Hypothalamus (tissue), 51 donors: ENCODE measurements at places on chromosomes 5 and 9.

- DNase-seq, result no peak
Observed at GRCh38 chr5:21397693-21398092, 1409.7 kb upstream of the CDH18 start.

DNA sequence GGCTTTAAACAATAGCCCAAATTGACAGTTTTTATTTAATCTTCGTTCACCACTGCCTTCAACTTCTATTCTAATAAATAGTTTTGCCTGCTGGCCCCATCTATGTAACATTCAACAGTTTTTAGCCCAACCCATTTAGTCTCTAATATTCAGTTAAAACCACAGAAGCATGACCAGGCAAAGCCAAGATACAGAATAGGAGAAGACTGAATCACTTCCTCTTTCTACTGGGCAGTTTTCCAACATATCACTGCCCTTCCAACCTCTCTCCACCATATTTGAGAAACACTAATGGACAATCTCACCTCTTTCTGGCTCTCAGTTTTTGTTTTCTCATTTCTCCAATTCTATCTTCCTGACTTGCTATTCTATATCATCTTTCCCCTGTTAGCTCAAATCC, 352.9 kb downstream of the DNAH5 start:
- no peak for DNase-seq

GRCh38 chr5:55104036-55104772, 1.8 kb downstream of the GZMA start:
- DNase-seq, result no peak

DNA sequence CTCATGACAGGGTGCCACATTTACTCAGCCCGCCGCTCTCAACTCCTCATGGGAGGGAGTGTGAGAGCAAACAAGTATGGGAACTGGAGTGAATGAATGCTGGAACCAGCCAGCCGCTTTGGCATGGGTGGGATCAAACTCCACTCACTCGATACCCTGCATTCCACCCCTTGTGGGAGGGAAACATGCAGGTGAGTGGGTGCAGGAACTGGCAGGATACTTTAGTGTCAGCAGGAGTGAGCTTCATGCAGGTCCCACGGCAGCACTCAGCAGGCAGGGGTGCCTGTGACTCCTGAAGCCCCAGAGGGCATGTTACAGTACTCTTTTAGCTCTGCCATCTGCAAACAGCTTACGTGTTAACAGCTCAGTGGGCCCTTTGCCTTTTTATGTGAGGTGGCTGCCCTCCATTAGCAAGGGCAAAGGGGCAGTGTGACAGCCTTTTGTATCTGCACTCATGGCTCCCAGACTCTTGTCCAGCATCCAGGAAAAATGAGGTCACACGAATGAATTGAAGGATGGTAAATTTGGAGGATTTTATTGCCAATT, 433.2 kb upstream of the NMUR2 start:
- no peak for DNase-seq

DNA sequence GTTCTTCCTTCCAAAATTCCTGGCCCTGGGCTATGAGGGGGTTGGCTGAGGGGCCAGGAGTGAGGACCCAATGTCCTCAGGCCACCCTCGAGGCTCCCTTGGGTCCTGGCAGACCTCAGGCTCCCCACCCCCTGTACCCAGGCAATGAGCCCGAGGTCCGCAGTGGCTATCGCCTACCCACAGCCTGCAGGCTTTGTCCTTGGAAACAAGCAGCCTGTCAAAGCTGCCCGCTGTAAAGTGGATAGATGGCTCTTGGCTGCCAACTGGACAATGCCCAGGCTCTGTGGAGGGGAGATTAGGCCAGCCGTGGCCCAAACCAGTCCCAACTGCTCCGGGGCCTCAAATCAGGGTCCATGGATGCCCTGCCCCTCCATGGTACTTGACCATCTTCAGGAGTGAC, 2.2 kb upstream of the ADGRD2 start:
- DNase-seq, result no peak

DNA sequence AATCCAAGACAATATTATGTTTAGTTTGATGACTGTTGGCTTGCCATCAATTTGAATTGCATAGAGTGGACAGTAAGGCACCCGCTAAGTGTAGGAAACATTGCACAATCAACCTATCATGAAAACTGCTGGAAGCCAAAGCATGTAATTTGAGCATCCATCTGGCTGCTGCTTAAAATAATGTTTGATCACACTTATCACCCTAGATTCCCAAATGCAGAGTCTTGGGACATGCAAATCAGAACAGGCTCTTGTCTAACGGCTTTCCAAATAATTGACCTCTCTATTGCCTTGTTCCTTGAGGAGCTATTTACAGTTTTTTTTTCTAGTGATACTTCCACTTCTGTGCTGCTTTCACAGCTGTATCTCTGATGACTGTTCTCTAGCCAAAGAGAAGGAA, 342.1 kb downstream of the PRR16 start:
- no peak for DNase-seq

GRCh38 chr9:23934291-23934906, 108.4 kb upstream of the ELAVL2 start:
- DNase-seq, result no peak

DNA sequence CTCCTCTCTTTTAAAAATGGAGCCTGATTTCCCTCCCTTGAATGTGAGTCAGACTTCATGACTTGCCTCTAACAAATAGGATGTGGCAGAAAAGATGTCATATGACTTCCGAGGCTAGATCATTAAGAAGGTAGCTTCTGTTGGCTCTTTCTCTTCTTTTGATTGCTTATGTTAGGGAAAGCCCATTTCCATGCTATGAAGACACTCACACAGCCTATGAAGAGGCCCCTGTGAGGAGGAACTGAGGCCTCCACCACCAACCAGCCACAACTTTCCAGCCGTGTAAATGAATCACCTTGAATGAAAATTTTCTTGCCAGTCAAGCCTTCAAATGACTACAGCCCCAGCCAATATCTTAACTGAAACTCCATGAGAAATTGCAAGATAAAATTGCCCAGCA, 413.4 kb downstream of the TMEM38B start:
- DNase-seq, result no peak

DNA sequence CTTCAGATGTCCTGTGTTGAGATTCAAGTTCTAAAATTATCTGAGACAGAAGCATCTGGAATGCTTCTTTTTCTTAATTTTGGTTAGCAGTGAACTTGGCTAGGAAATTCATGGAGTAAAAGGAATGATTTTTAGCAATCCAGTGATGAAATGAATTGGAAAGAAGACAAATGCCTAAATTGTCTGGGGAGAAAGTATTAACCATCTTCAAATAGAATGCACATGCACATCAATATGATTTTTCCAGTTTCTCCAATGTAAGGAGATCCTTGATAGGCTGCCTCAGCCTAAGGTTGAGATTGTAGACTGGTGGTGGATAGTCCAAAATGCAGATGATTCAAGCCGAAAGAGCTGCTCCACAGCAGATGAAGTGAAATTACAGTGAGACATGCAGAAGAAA, 106.7 kb downstream of the PCSK5 start:
- no peak for DNase-seq

- no peak for DNase-seq
Observed at GRCh38 chr9:34590381-34591247, 1.1 kb upstream of the CNTFR start.

- no peak for DNase-seq
Observed at GRCh38 chr9:92616199-92616641, 53.7 kb downstream of the IPPK start.

GRCh38 chr5:179410291-179411160, 65.3 kb upstream of the ADAMTS2 start:
- DNase-seq, result no peak

DNA sequence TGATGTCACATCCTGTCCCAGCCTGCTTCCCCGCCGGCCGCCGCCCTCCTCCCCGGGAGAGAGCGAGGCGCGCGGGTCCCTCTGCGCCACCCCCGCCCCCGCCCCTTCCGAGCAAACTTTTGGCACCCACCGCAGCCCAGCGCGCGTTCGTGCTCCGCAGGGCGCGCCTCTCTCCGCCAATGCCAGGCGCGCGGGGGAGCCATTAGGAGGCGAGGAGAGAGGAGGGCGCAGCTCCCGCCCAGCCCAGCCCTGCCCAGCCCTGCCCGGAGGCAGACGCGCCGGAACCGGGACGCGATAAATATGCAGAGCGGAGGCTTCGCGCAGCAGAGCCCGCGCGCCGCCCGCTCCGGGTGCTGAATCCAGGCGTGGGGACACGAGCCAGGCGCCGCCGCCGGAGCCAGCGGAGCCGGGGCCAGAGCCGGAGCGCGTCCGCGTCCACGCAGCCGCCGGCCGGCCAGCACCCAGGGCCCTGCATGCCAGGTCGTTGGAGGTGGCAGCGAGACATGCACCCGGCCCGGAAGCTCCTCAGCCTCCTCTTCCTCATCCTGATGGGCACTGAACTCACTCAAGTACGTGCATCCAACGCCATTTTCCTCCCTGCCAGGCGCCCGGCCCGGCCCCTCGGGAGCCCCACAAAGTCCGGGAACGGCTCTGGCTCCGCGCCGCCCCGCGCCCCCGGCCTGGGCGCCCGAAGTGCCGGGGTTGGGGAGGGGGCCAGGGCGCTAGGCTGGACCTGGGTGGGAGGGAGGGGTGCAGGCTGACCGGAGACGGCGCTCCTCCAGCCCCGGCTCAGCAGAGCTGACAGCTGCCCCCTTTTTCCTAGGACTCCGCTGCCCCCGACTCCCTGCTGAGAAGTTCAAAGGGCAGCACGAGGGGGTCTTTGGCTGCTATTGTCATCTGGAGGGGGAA, 12.0 kb upstream of the OLFM1 start:
- peak; percentile 57 for DNase-seq

GRCh38 chr9:113593682-113594281, 130.3 kb downstream of the RGS3 start:
- peak; percentile 85 for DNase-seq

GRCh38 chr5:30605693-30606268, 587.7 kb upstream of the CDH6 start:
- no peak for DNase-seq

GRCh38 chr5:64786372-64786771, 17.6 kb downstream of the CWC27 start:
- DNase-seq, result no peak

DNA sequence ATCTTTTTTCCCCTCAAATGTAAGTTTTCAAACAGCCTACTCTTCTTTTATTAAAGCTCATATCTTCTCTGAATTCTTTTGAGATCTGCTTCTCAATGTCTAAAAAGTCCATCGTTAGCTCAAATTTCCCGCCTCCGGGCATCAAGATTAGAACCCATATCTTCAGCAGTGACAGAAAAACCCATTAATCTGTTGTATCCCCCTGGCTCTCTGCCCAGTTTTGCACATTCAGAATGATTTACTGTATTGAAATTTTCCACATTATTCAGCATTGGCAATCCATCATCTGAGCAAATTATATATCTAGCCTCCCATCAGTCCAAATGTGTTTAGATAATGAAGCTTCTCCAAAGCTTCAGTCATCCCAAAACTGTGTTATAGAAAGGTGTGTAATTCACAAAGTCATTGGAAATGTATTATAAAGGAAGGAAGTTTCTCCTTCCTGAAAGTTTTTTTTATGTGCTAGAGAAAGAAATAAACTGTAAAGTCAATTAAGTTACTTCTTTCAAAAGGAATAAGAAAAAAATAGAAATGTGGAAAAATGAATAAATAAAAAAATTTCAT, 849.9 kb downstream of the MAT2B start:
- DNase-seq, result no peak

GRCh38 chr5:168992687-168993086, 308.3 kb downstream of the SLIT3 start:
- no peak for DNase-seq

- no peak for DNase-seq
Observed at GRCh38 chr9:135023088-135023785, 64.2 kb upstream of the OLFM1 start.

DNA sequence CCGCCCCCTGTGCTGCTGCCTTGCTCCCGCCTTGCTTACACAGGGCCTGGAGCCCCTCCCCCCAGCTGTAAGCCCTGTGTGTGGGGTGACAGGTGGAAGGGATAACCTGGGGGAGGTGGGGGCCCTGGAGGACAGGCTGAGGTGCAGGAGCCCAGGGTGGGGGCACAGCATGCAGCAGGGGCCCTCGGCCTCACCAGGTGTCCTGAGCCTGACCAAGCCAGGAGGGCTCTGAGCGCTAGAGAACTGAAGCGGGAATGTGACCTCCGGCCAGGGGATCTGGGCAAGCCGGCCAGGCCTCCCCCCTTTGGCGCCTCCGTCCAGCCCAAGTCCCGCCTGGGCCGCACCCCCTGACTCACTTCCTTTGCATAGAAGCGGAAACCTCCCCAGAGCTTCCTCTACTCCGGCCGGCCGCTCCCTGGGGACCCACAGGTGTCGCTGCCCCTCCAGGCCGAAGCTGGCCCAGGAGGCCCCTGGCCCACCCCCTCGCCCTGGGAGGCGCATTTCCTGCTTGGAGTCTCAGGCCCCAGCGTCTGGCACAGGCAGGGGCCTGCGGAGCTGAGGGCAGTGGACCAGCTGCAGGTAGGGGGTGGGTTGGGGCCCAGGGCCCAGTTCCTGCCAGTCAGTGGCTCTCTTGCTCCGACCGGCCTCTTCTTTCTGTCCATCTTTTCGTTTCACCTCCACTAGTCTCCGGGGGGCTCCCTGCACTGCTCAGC, at the start of gene TOR4A:
Gene TOR4A, plus strand, starts transcription at position 398 of the 713 bp plus-strand sequence. CDS start 964 bp downstream, outside the sequence.
- DNase-seq, result no peak

GRCh38 chr9:69314547-69314946, 10.5 kb upstream of the ENTREP1 start:
- DNase-seq, result no peak

- no peak for DNase-seq
Observed at GRCh38 chr5:67203701-67204074, 7.1 kb upstream of the CD180 start.

- no peak for DNase-seq
Observed at GRCh38 chr9:109504689-109505088, 6.6 kb upstream of the PTPN3 start.

DNA sequence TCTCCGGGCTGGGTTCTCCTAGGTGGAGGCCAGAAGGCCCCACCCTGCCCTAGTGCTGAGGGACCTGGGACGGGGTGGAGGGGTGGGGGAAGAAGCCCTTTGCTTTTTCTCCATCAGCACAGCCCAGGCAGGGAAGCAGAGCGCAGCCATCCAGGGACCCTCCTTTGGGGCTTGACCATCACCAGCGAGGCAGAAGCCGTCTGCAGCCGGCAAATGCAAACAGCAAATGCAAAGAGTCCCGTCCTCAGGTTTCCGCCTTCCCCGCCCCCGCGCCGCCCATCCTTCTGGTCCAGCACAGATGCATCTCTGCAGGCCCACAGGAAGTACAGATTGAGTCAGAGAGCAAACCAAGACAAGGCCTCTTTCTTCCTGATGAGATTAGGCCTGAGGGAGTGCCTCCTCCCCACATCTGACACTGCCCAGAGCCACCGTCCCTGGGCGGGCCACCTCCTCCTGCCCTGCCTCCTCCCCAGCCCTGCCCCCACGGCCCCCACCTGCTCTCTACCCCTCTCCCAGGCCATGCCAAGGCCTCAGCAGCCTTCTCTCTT, 23.4 kb downstream of the CORO2A start:
- DNase-seq, result no peak

- no peak for DNase-seq
Observed at GRCh38 chr9:89295400-89295799, 15.6 kb upstream of the CKS2 start.

DNA sequence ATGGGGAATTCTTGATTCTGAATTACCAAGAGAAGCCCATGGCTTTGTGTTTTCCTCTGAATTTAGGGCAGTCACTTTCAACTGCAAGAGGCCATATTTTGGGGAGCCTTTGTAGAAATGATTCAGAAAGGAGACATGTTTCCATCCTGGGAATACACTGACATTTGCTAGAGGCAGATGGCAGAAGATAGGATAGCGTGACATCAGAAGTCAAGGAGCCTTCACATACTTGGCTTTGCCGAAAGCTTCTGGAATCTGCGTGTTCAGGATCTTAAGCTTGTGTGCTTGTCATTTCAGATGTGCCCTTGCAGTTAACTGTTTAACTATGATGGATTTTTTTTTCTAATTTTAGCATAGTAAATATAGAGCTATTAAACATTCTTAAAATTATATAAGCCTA, 296.2 kb downstream of the ARHGEF28 start:
- no peak for DNase-seq

- no peak for DNase-seq
Observed at GRCh38 chr5:16446993-16447392, 18.6 kb downstream of the ZNF622 start.
